Stimulated activated CD4-positive, alpha-beta T cell treated with anti-CD3 and anti-CD28 coated beads, Interleukin-15, amount 100 ng/mL, for 1 hour (primary cell): ENCODE measurements at places on chromosomes 4 and X.
A peak's percentile ranks its signal among the peaks of the same experiment; 100 is the strongest.

- DNase-seq = no peak
Observed at GRCh38 chr4:183563874-183564273, 59.0 kb downstream of the ING2 start.

DNA sequence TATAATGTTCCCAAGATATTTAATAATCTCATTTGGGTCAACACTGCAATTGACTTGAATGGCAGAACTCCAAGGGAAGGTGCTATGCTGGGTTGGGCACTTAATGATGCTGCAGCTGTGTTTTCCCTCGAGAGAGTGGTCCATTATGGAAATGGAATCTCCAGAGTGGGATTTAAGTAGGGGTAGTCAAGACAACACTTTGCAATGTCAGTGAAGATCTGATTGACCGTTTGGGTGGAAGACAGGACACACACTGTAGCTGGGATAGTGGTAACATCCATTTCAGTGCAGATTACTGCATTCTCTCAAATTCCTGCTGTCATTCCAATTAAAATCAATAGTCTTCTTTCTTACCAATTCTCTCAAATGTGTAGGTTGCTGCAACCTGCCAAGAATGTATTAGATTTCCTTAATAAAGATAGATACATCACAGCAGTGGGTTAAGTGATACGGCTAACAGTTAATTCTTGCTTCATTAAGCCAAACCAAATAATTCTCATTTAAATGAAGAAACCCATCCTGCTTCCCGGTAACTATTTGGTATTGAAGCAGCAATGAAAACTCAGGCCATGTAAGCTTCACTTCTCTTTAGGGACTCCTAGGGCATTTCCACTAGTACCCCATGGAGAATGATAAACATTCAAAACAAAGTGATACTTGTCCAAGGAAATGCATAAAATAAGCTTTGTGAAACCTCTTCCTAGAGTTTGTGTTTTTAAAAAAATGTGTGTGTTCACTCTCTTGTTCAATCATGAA, 40.5 kb upstream of the RASGEF1B start:
- no peak for DNase-seq

- DNase-seq = no peak
Observed at GRCh38 chr4:185997296-185997695, 71.7 kb upstream of the TLR3 start.

DNA sequence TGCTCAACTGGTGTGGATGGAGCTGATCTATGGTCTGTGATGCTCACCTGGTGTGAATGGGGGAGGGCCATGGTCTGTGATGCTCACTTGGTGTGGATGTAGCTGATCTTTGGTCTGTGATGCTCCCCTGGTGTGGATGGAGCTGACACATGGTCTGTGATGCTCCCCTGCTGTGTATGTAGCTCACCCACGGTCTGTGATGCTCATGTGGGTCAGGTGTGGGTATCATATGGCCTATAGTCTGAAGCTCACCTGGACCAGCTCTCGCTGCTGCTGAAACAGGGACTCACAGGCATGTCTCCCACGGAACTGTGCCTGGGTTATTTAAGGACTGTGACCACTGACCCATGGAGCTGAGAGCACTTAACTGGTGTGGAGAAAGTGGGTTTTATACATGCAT, 109.7 kb downstream of the CRLF2 start:
- no peak for DNase-seq

GRCh38 chr4:76280488-76281441, 25.8 kb upstream of the STBD1 start:
- no peak for DNase-seq

DNA sequence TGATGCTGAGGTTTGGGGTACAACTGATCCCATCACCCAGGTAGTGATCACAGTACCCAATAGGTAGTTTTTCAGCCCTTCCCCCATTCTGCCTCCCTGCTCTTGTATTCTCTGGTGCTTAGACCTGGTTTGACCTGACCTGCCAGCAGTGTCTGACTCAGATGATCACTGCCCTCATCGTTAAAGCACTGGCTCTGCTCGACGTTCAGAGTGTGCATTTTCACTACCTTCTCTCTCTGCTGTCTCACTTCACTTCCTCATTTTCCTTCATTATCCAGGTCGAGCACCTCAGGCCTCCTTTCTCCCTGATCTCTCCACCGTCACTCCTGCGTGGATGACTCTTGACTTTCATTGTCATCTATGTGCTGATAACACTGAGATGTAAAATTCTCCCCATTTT, 83.6 kb downstream of the PARM1 start:
- no peak for DNase-seq

GRCh38 chr4:20119141-20119540, 132.6 kb upstream of the SLIT2 start:
- no peak for DNase-seq

DNA sequence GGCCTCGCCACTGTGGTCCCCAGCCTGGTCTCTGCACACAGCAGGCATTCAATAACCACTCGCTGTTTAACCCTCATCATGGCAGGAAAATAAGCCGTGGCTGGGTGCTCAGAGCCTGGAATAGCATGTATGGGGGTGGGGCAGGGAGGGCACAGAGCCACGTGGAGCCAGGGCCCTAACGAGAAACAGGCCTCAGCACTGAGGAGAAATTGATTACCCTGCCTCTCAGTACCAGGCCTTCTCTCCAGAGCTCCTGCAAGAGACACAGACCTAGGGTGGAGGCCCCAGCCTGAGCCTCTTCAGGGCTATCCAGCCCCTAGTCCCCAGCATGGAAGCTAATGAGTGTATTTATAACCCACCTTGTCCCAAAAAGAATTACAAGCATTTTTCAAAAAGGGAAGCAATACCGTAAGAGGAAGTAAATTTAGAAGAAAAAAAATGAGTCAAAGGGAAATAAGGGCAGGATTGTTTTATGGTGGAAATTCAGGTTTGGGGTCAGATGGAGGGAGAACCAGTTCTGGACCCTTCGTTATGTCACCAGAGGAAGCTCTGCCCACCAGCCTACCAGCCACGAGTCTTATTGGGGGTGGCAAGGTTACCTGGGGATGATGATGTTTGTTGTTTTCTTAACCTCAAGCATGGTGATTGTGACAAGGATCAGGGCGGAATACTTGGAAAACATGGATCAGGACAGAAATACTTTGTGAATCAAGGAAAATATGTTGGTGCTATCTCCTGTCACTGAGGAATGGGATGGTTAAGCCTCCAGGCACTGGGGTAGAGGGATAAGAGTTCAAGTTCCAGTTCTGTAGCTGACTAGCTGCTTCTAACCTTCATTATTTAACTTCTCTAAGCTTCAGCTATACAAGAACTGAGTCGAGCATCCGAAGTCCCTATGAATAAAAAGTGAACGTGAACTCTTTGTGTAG, 101.9 kb upstream of the RBPJ start:
- no peak for DNase-seq

DNA sequence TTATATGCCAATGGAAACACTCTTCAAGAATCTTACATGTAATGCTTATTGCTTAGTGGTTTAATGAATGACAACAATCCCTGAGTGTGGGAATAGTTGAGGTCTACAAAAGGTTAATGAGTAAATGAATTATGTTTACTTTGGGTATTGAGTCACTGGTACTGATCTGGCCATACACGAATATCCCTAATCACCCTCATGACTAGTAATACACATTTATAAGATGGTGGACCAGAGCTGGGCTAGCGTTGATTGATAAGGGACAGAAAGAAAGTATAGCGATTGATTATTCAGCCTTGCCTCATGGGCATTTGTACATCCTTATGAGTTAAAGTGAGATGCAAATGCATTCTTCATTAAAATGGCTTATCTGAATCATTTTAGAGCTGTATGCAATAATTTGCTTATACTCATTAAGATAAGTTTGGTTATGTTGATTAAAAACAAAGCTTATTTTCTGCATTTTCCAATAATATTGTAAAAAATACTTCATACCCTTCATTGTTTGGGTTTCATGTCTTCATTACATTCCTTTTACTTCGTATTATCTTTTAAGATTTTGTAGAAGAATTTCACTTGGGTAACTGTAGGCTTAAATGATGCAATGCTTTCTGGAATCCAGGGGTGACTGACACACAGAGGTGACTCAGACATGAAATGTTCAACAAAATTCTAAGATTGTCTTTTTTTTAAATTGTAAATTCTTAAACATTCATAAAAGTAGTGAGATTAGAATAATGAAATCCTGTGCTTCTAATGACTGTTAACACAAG, 47.4 kb downstream of the FGF2 start:
- DNase-seq = no peak

DNA sequence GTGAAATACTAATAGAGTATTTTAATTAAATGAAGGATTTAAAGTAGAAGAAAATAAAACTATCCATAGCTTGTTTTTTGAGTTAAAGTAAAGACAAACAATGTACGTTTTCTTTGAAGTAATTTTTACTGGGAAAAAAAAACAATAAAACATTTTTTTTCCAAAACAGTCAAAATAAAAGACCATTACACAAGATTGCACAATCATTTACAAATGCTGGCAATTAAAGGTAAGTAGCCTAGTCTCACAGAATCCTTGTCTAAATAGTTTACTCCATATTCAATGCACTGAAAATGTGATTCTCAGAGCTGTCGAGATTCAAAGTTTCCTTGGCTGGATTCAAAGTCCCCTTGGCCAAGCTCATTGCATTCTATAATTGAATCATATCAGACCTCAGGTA, 21.2 kb downstream of the C4orf54 start:
- DNase-seq = no peak

GRCh38 chr4:89939994-89940393, 45.3 kb downstream of the MMRN1 start:
- no peak for DNase-seq

GRCh38 chr4:82919386-82919785, 18.9 kb downstream of the THAP9 start:
- DNase-seq = no peak

- DNase-seq = no peak
Observed at GRCh38 chr4:173522160-173522950, 7.7 kb downstream of the HAND2 start.

GRCh38 chr4:113587640-113588275, 173.8 kb downstream of the CAMK2D start:
- DNase-seq = no peak

GRCh38 chr4:42488114-42488513, 90.8 kb downstream of the SHISA3 start:
- DNase-seq = no peak

- no peak for DNase-seq
Observed at GRCh38 chrX:136933611-136934145, 53.2 kb upstream of the RBMX start.

DNA sequence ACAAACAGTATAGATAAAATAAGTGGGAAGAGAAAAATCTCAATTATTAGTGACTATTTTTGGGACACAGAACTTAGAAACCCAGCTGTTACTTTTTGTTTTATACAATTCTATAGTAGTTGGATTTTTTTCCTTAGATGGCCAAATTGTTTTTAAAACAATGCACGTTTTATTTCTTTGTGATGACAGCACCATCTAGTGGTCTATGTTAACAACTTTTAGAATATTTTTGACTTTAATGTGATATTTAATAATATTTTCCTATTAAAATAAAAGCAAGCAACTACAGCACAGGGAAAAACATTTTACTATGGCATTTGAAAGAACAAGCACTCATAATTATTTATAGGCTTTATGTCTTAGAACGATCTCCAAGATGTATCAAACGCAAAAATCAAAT, 5.6 kb upstream of the SMIM31 start:
- DNase-seq = no peak

DNA sequence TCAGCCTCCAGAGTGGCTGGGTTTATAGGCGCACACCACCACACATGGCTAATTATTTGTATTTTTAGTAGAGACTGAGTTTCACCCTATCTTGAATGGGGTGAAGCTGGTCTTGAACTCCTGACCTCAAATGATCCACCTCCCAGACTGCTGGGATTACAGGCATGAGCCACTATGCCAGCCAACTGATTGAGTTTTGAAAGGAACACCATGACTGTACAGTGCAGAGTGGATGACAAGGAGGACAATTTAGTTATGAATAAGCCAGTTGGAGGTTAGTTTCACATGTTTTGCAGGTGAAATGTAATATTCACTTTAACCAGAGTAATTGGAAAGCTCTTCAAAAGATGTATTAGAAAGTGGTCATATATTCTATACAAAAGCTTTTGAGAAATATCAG, 60.8 kb downstream of the PCDH18 start:
- DNase-seq = no peak

DNA sequence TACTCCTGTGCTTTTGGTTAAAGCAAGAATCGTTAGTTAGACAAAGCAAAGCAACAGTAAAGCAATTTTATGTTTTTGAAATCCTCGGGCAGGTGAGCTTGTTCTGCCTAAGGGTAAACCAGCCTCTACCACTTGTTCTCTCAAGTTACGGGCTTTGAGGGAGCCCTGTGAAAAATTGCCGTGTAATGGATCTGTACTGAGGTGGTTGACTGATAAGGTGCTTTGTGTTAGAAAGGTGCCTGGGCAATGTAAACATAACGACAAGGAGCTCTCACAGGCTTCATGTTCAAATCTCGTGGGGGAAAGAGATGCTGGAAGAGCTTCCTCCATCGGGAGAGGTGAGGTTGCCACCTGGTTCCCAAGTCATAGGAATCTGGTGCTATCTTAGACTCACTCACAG, 111.8 kb downstream of the TRAPPC11 start:
- DNase-seq = no peak

DNA sequence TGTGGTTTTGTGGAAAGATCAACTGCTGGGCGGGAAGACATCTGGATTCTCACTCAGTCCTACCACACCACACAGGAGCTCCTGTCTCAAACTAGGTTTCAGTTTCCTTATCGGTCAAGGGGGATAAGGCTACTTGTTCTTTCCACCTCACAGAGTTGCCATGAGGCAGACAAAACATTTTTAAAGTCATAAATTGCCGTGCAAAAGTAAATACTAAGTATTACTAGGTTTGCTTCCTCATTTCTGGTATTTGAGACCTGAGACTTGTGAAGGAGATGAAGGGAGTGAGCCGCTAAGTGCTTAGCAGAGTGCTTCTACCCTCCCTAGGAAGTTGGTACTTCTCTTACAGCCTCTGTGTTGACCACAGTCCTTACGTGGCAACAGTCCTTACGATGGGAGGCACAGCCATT, 1.5 kb downstream of the LAP3 start:
- DNase-seq = no peak

GRCh38 chrX:19811807-19812604, 75.4 kb downstream of the SH3KBP1 start:
- DNase-seq = no peak

- no peak for DNase-seq
Observed at GRCh38 chr4:86400216-86400615, 40.4 kb upstream of the MAPK10 start.

DNA sequence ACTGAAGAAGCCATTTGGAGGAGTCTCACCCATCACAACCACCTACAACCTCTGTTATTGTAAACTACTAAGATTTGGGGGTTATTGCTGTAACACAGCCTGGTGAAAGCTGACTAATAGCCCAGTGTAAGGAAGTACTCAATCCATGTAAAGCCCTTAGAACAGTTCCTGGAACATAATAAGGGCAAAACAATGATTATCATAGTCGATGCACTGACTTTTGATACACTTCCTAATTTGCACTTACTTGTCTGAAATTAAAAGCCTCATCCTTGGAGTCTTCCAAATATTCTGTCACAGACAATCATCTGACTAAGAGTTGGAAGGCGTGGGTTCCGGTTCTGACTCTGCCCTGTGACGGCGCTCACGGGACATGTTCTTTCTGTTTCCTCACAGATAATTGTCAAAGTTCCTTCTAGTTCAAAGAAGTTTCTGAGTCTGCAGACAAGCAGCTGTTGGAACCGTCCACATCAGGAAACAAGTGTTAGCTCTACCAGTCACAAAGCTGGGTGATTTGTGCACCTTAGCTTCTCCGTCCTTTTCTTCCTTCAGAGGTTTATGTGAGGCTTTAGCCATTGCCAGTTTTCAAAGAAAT, 33.4 kb upstream of the RASGEF1B start:
- DNase-seq = peak; percentile 38

GRCh38 chrX:101117701-101118100, 19.7 kb downstream of the CENPI start:
- DNase-seq = no peak
